ENCODE measurements at places on chromosomes 11 and 22.

DNA sequence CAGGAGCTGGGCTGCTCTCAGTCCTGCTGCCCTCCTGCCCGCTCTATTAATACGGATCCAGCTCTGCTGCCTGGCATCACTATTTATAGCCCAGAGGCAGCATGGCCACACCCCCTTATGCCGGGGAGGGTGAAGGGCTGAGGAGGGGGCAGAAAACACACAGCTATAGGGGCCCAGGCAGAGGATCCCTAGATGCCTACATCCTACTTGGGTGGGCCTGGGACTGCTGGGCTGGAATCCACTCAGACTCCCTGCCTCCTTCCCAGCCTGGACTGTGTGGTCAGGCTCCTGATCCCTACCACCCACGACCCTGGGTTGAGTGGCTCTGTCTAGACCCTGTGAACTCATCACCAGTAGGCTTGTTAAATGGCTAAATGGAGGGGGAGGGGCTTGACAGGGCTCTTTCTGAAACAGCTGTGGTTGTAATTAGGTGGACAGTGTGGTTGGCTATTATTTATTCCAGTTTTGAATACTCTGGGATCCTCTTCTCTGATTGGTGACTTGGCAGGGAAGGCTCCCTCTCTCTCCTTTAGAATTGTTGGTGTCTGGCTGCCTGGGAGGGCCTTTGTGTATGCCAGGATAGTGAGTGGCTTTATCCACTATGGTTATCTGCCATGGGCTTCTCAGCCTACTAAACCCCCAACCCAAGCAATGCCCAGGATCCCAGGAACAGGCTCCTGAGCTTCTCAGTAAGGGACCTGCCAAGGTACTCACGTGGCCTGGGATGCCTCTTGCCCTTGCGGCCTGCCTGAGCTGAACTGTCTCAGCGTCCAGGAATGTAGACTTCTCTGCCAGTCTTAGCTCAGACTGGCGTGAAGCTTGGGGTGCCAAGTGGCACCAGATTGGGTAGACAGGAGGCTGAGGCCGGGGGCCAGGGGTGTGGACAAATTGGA is 15.2 kb downstream of the PHLDB1 start:
- DNase-seq: no peak

GRCh38 chr11:119975561-119976152 is 162.3 kb downstream of the TRIM29 start:
- DNase-seq: no peak

DNA sequence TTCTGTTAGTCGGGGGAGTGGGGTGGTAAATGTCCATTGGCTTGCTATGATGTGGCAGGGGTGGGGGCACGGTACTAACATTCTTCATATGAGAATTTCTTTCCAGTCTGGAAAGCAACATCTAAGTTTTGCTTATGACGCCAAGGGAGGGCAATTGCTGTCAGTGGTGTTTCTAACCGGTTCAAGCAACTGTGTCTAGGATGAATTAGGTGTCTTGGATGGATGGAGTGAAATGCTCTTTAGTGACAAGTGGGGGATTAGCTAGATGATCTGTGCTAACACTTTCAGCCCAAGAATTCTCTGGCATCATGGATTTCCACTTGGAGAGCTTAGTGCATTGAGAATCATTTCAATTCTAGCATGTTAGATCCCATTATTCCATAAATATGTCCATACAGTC is 262.6 kb upstream of the SORL1-AS1 start:
- no peak for DNase-seq

DNA sequence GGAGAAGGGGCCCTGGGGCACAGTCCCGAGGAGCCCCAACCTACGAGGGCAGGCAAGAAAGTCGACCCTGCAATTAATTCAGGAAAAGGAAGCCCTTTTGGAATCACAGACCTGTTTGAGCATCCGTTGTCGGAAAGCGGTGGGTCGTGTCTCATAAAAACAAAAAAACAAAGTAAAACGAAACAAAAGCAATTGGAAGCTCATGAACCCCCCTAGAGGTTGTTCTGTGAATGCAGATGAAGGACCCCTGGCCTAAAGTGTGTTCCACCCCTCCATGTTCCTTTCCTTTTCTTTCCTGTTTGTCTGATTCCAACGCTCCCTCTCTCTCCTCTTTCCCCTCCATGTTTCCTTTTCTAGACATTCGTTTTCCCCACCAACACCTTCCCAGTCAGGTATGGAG is 203.7 kb downstream of the GRIK4 start:
- DNase-seq: no peak

DNA sequence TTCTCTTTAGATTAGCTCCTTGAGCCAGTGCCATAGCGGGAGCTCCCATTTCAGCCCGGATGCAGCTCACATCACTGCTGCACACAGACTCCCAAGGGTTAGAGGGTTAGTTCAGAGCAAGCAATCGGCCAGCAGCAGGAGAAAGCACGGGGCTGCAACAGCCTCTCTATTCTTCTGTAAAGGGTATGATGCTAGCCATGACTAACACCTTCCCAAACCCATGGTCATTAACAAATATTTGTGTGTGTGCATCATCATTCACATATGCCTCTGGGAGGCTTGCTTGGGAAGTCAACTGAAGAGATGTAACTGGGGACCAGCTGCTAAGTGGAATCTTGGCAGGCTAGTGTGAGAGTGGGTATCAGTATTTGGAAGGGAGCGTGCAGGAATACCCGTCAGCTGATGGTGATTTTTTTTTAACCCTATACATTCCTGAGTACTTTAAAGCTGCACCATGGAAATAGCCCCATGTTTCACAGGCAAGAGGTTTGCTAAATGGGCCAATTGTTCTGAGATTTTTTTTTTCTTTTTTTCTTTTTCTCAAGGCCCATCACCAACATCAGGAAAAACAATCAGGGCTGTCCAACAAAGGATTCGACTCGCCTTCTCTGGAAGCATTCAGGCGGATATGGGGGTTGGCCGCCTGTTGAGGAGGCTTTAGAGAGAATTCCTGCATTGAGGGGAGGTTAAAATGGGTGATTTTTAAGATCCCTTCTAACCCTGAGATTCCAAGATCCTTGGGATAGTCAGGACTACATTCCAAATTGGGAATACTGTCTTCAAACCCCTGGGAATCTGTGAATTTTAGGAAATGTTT is 33.2 kb upstream of the CCDC89 start:
- no peak for DNase-seq

DNA sequence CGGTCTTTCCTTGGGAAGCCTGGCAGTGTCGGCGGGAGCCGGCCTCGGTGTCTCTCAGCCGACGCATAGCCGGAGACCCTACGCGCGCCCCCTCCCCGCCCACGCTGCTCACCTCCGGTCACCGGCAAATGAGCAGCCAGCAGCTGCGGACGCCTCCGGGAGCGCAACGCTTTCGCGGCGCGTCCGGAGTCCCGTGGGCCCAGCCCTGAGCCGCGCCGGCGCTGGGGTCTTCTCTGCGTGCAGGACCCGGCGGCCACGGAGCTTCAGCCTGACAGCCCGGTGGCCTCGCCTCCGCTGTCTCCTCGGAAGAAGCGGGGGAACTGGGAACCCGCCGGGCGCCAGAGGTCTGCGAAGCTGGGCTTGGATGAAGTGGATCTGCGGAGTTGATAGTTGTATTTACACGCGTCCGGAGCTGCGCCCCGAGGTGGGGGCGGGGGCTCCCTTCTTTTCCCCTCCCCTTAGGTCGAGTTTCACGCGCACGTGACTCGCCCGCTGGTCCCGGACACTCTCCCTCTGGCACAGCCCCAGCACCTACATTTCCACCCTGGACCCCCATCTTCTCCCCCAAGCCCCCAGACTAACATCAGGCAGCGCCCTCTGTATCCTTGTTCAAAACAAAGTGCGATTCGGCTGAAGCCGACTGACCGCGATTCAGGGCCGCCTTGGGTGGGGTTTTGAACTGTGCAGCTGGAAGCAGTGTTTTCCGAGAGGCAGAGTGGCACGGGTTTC is at the start of gene SLC43A1:
Gene SLC43A1 (minus strand): TSS at position 371 of the 729 bp plus-strand sequence. CDS start 1,591 bp downstream, outside the sequence.
- no peak for DNase-seq

GRCh38 chr11:127919206-127920000 is 668.0 kb downstream of the ETS1 start:
- no peak for DNase-seq

Data from stimulated activated CD8-positive, alpha-beta memory T cell treated with anti-CD3 and anti-CD28 coated beads, Interleukin-4, amount 100 ng/mL, for 4 hours (primary cell).